ENCODE measurements at places on chromosomes 6 and 20.

DNA sequence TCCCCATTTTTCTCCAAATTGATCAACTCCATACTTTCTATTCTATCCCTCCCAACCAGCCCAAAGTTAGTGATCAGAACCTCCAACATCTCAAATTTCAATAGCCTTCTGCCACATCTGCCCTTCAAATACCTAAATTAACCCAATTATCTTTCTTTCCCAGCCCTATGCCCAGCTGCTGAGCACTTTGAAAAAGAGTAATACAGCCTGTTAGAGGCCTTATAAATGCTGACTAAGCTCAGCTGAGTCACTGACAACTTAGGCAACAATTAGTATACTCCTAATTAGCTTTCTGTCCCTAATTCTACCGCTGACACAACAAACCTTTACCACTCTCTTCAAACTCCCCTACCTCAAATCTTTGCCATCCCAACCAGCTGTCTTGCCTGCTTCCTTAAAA lies 23.5 kb downstream of the RUNX2 start:
- H3K36me3 ChIP-seq: no peaks in the 10 kb centered on the region
- no peaks in the 10 kb centered on the region for H3K4me1 ChIP-seq
- no peak overlapping the region for H3K27ac ChIP-seq
- H3K27me3 ChIP-seq: no peaks in the 10 kb centered on the region
- no peak overlapping the region for H3K4me3 ChIP-seq
- no peak for DNase-seq

DNA sequence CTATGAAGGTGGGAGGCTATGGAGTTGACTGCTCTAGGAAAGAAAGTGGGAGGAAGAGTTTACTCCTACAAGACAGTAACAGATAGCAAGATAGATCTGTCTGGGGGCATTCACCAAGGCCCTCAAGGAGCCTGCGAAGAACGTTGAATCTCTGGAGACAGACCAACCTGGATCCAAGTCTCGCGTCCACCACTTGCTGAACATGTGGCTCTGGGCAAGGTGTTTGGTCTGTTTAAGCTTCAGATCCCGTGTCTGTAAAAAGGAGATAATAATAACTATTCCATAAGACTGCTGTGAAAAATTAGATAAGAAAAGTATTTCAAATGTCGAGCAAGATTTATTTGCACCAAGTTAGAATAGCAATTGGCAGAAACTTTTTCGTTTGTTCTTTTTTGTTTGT lies 8.1 kb upstream of the EEF1A1 start:
- H3K36me3 ChIP-seq: no peaks in the 10 kb centered on the region
- H3K27me3 ChIP-seq: no peaks in the 10 kb centered on the region
- H3K4me3 ChIP-seq: no peak overlapping the region

DNA sequence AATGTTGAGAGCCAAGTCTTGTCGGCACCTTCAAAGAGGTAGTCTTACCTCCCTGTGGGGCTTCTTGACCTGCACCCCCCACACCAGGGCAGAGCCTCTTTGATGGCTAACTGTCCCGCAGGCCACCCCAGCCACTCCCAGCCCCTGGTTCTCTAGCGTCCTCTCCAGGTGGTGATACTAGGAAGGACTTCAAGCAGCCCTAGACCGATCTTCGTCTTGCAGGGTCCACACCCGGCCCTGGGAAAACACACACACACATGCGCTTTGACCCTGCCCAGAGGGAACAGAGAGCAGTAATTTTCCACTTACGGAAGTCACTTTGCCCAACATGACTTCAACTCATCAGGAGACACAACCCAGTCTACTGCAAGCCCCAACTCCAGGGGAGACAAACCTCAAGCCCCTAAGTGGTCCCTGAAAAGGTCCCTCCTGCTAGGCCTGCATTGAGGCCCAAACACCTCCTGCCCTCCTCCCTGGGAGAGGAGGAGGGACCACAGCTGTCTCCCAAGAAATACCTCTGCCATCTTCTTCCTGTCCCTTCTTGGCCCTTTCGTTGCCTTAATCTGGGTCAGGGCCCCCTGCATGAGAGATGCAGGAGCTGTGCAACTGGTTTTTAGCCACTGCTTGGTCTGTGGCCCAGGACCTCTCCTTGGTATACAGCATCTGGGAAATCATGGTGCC lies 2.9 kb upstream of the BPIFB1 start:
- no peak for DNase-seq
- H3K27me3 ChIP-seq: no peaks in the 10 kb centered on the region
- no peaks in the 10 kb centered on the region for H3K4me1 ChIP-seq
- no peak overlapping the region for H3K4me3 ChIP-seq
- H3K36me3 ChIP-seq: no peaks in the 10 kb centered on the region

DNA sequence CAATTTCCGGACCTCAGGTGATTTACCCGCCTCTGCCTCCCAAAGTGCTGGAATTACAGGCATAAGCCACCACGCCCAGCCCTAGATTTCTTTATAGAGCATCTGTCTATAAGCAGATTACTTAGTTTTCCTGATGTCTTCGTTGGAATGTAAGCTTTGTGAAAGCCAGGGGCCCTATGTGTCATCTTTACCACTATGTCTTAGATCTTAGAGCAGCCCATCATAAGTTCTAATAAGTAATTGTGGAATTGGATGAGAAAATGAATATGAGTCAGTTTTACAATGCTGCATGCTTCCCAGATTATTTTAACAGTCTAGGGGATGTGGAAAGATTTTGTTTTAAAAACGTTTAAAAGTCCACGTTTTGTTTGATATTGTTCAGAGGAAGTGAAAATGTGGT lies 9.1 kb upstream of the ZBTB2 start:
- H3K4me1 ChIP-seq: peaks cover 15% of the 10 kb centered on the region
- peaks cover 4% of the 10 kb centered on the region for H3K36me3 ChIP-seq
- H3K27ac ChIP-seq: no peak overlapping the region
- no peak for DNase-seq
- no peak overlapping the region for H3K4me3 ChIP-seq

- no peak overlapping the region for H3K27ac ChIP-seq
- no peak for DNase-seq
- H3K27me3 ChIP-seq: no peaks in the 10 kb centered on the region
- peaks cover 9% of the 10 kb centered on the region for H3K4me1 ChIP-seq
Measured at GRCh38 chr20:4047614-4048013, 32.3 kb upstream of the RNF24 start.

GRCh38 chr20:49890471-49891361 lies 24.6 kb downstream of the SPATA2 start:
- H3K4me3 ChIP-seq: no peak overlapping the region
- H3K27me3 ChIP-seq: no peaks in the 10 kb centered on the region
- H3K36me3 ChIP-seq: peaks cover 9% of the 10 kb centered on the region
- H3K27ac ChIP-seq: no peak overlapping the region
- H3K4me1 ChIP-seq: peaks cover 33% of the 10 kb centered on the region

GRCh38 chr6:33620158-33620855 lies 815 bp upstream of the ITPR3 start:
- H3K4me3 ChIP-seq: peak overlapping the region; percentile 81
- H3K27ac ChIP-seq: peak overlapping the region; percentile 66
- peaks cover 4% of the 10 kb centered on the region for H3K4me1 ChIP-seq
- no peak for DNase-seq

DNA sequence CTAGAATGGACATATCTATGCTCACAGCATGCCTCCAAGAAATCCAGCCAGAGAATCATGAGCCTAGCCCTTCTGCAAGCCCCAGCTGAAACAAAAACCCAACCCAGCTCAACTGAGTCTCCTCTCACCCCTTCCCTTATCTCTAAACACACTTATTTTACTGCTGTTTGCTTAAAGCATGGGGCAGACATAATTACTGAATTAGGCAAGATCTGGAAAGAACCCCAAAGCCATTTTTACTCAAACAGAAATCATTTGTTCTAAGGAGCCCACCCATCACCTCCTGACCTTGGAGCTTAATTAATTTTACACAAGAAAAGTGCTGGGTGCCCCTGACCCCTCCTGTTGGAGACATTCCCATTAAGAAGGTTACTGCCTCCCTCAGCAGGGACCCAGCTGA lies 291.6 kb downstream of the MAFB start:
- DNase-seq: no peak
- H3K4me1 ChIP-seq: no peaks in the 10 kb centered on the region
- no peaks in the 10 kb centered on the region for H3K36me3 ChIP-seq
- no peak overlapping the region for H3K4me3 ChIP-seq

DNA sequence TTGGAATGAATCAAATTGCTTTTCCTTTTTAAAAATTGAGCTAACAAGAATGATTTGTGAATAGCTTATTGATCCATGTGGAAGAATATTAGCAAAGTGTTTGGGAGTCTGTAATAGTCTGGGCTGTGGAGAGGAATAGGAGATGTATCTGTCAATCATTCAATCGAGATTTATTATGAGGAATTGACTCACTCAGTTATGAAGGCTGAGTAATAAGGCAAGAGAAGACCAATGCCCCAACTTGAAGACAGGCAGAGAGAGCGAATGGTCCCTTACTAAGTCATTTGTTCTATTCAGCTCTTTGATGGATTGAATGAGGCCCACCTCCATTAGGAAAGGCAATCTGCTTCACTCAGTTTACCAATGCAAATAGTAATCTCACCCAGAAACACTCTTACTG lies 403.0 kb downstream of the CD83 start:
- no peak overlapping the region for H3K4me3 ChIP-seq
- no peaks in the 10 kb centered on the region for H3K4me1 ChIP-seq
- H3K27ac ChIP-seq: no peak overlapping the region
- no peaks in the 10 kb centered on the region for H3K36me3 ChIP-seq
- no peaks in the 10 kb centered on the region for H3K27me3 ChIP-seq

- H3K27me3 ChIP-seq: no peaks in the 10 kb centered on the region
- H3K36me3 ChIP-seq: no peaks in the 10 kb centered on the region
- H3K4me3 ChIP-seq: no peak overlapping the region
- H3K27ac ChIP-seq: no peak overlapping the region
- DNase-seq: no peak
Measured at GRCh38 chr6:164163239-164163638, 748.7 kb downstream of the QKI start.

- no peak for DNase-seq
- H3K4me3 ChIP-seq: no peak overlapping the region
- H3K27ac ChIP-seq: no peak overlapping the region
- H3K36me3 ChIP-seq: no peaks in the 10 kb centered on the region
- H3K4me1 ChIP-seq: no peaks in the 10 kb centered on the region
Measured at GRCh38 chr6:40640599-40641227, 53.5 kb upstream of the LRFN2 start.

DNA sequence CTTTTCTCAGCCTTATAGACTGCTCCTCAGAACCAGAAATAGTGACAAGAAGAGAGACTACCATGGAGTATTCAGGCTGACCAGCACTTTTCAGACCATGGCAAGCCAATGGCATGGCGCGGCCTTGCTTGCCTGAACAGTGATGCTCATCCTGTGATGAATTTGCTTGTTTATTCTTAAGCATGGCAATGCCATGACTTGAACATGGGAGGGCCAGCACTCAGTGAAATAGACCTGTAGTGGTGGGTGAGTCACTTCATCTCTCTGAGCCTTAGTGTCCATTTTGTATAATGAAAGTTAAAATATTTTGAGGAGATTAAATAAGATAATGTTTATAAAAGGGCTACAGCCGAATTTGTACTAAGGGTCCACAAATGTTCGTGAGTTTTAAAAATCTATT lies 79.1 kb downstream of the LRRC1 start:
- no peak for DNase-seq
- peaks cover 6% of the 10 kb centered on the region for H3K4me1 ChIP-seq
- no peak overlapping the region for H3K27ac ChIP-seq
- no peaks in the 10 kb centered on the region for H3K36me3 ChIP-seq

GRCh38 chr20:3734111-3734843 lies 1.8 kb downstream of the HSPA12B start:
- H3K4me1 ChIP-seq: no peaks in the 10 kb centered on the region
- H3K27ac ChIP-seq: no peak overlapping the region
- DNase-seq: no peak
- peaks cover 8% of the 10 kb centered on the region for H3K27me3 ChIP-seq
- H3K36me3 ChIP-seq: no peaks in the 10 kb centered on the region

- H3K4me3 ChIP-seq: no peak overlapping the region
- no peaks in the 10 kb centered on the region for H3K36me3 ChIP-seq
- no peak for DNase-seq
- H3K27me3 ChIP-seq: no peaks in the 10 kb centered on the region
Measured at GRCh38 chr6:95784869-95785268, 207.5 kb downstream of the MANEA start.

DNA sequence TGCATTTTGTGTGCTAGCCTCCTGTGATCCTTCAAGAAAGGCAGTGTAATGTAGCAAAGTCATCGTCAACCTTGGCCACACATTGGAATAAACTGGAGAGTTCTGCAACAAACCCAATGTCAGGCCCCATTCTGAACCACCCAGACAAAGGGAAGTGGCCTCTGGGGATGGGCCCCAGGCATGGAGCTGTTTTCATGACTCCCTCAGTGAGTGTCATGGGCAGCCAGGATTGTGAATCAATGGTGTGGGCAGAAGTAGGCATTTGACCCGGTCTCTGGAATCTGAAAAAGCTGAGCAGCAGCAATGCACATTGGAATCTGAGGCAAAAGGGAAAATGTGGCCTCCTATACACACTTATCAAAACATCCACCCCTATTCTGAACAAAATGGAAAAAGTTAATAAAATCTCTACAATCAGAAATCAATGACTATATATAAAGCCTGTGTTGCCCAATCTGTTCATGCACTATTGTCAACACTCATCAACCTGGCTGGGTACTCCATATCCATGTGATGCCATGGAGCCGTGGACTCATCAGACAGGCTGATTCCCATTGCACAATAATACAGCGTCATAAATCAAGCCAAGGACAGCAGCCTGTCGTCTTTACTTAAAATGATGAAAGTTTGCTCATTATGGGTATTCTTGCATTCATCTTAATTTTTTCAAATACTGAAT lies 134.9 kb upstream of the STMND1 start:
- no peaks in the 10 kb centered on the region for H3K36me3 ChIP-seq
- H3K27me3 ChIP-seq: no peaks in the 10 kb centered on the region
- no peak for DNase-seq

- H3K36me3 ChIP-seq: no peaks in the 10 kb centered on the region
- no peak for DNase-seq
- H3K4me3 ChIP-seq: no peak overlapping the region
- no peaks in the 10 kb centered on the region for H3K27me3 ChIP-seq
Measured at GRCh38 chr6:15752820-15753219, 90.0 kb upstream of the DTNBP1 start.

GRCh38 chr20:45416917-45417316 lies 976 bp downstream of the PIGT start:
- no peak for DNase-seq
- no peaks in the 10 kb centered on the region for H3K27me3 ChIP-seq
- peaks cover 20% of the 10 kb centered on the region for H3K36me3 ChIP-seq

DNA sequence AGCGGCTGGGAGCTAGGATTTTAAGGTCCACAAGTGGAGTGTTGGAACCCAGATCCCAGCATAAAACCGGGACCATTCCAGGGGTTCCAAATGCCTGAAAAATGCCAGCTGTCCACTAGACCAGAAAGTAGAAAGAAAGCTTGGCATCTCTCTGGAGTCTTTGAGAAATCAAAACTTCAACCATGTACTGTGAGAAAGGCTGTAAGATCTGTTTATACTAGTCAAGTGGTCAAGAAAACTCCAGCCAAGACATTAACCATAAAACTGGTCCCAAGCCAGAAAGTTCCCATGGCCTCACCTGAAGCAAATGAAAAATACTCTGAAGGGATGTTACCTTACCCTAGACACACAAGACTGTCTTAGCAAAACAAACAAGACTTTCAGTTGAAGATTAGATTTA lies 112.6 kb downstream of the DCDC2 start:
- H3K4me1 ChIP-seq: no peaks in the 10 kb centered on the region
- H3K4me3 ChIP-seq: no peak overlapping the region
- DNase-seq: no peak
- no peaks in the 10 kb centered on the region for H3K36me3 ChIP-seq

All from ascending aorta (tissue), 2 donors.